ENCODE measurements at places on chromosomes 5 and 9. TPM values are rescaled to one million over a fixed set of nuclear protein-coding genes. Genes with fewer than 3 reads are reported as not detected.

TLX3 gene
- not detected for total RNA-seq

GZMA gene
- not detected for total RNA-seq

CYSRT1 gene
- 0.97 TPM for total RNA-seq

POLR3G gene
- total RNA-seq, result 18.4 TPM

PAEP gene
- not detected for total RNA-seq

ALDOB gene
- 0.82 TPM for total RNA-seq

UNC13B gene
- total RNA-seq, result 0.15 TPM

TNC gene
- total RNA-seq, result 0.46 TPM

CDHR2 gene
- total RNA-seq, result 0.21 TPM

DND1 gene
- 1.8 TPM for total RNA-seq

RLN2 gene
- 3.9 TPM for total RNA-seq

WDR38 gene
- total RNA-seq, result not detected

HTR4 gene
- total RNA-seq, result not detected

HTR1A gene
- total RNA-seq, result not detected

SREK1 gene
- 59.0 TPM for total RNA-seq

AK1 gene
- 2.2 TPM for total RNA-seq

LMAN2 gene
- 117 TPM for total RNA-seq

PCDHAC2 gene
- not detected for total RNA-seq
